Kidney capillary endothelial cell (primary cell): ENCODE measurements at places on chromosomes 1 and 21.

DNA sequence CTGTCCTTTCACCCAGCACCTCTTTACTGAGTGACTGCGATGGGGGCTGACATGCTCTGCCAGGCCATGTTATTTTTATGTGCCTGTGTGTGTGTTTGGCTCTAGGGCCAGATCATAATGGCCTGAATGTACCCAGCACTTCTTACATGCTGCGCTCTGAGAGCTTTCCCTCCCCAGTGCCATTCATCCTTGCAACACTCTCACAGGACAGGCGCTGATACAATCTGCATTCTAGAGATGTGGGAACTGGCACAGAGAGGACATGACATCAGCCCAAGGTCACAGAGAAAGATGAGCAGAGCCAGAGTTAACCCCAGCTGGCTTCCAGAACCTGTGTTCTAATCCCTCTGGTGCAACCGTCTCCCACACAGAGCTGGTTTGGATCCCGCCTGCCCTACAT lies 54.5 kb downstream of the ARHGEF10L start:
- DNase-seq: no peak

DNA sequence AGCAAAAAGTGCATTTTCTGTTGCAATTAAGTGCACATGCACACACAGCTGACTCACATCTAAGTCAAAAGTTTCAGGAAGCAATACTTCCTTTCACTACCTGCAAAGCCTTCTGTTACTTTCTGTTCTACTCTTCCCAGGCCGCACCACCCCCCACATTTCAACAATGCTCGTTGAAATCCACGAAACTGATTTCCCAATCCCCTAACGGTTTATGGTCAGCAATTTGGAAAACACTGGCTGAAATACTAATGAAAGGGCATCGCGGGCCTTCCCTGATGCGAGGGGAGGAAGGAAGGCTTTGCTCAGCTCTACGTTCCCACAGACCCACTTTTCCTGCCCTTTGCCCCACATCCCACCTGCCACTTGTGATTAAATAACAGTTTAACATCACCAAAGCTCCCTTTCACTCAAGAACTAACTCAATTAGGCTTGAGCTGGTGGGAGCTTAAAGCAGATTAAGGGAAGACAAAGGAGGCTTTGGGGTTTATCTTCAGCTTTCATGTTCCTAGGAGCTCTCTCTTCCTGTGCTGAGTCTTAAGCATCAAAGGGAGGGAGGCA lies 243.2 kb upstream of the RAB4A start:
- DNase-seq: peak; percentile 20

- no peak for DNase-seq
Observed at GRCh38 chr1:209456878-209457277, 126.6 kb upstream of the CAMK1G start.

DNA sequence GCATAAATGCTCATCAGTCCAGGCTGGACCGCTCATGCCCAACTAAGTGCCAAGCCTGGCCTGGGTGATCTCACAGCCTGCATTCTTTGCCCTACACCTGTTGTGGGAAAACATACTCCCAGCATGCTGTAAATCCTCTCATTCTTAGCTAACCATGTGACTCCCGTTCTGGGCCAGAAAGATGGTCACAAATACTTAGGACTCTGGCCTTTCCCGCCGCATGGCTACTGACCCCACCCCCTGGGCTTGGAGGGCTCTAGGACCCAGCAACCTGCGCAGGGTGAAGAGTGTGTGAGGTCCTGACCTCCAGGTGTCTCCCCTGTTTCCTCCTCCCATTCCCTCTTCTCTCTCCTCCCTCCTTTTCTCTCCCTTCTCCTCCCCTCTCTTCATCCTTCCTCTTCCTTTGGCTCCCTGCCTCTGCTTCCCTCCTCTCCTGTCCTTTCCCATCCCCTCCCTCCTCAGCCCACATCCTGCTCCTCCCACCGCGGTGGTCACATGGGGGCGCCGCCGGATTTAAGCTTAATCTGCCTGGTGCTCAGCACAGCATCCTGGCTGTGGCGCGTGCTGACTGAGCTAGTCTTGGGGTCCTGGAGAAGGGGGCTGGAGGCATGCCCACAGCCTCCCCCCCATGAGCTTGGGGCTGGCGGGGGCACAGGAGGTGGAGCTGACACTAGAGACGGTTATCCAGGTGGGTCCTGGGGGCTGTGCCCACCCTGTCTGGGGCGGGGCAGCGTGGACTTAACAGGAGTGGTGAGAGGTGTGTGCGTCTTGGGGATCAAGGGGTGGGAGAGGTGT lies at the start of gene CROCC:
CROCC (plus strand) TSS at position 541 of the 795 bp plus-strand sequence; CDS start at position 629, 88 bp downstream.
- no peak for DNase-seq

DNA sequence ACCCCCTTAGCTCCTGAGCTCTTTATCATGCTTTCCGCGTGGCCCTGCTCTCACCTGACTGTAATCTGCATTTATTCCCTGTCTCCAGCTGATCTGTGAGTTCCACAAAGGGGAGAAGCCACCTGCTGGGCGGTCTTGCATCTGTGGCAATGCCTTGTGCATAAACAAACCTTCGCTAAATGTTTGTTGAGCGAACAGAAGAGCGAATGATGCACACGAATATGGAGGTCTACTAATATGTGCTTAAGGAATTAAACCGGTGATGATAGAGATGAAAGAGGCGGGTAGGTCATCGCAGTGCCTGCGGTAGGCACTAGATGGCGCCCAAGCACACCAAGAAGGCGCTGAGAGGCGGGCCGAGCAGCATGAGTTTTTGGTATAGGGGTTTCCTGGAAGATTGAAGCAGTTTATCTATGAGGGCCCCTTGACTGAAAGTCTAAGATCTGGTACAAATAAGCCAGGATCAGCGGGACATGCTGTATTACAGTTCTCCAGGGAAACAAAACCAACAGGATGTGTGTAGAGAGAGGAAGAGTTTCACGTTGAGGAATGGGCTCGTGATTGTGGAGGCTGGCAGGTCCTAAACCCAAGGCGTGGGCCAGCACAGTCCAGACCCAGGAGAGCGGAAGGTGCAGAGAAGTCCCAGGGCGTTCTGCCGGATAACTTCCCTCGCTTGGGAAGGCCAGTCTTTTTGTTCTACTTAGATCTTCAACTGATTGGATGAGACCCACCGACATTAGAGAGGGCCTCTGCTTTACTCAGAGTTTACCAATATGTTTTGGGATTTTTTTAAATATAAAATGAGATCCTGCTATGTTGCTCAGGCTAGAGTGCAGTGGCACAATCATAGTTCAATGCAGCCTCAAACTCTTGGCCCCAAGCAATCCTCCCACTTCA lies 34.7 kb downstream of the TOMM20 start:
- peak; percentile 66 for DNase-seq

DNA sequence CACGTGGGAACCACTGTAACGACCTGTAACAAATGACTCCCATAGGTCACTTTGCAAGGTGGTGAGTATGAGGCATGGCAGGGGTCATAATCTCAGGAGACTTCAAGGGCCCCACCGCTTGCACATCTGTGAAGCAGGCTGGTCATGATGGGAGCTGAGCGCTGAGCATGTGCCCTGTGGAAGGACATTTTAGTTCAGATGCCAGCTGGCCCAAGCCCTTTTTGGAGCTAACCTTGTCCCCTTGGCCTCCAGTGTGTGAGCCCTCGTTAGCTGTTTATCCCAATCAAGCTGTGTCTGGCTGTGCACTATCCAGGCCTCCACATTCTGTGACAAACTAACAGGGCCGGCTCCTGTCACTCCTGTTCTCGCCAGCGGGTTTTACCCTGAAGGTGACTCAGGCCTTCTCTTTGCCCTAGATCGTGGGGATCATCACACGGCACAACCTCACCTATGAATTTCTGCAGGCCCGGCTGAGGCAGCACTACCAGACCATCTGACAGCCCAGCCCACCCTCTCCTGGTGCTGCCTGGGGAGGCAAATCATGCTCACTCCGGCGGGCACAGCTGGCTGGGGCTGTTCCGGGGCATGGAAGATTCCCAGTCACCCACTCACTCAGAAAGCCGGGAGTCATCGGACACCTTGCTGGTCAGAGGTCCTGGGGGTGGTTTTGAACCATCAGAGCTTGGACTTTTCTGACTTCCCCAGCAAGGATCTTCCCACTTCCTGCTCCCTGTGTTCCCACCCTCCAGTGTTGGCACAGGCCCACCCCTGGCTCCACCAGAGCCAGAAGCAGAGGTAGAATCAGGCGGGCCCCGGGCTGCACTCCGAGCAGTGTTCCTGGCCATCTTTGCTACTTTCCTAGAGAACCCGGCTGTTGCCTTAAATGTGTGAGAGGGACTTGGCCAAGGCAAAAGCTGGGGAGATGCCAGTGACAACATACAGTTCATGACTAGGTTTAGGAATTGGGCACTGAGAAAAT lies 7.6 kb downstream of the NPPA start:
- no peak for DNase-seq

DNA sequence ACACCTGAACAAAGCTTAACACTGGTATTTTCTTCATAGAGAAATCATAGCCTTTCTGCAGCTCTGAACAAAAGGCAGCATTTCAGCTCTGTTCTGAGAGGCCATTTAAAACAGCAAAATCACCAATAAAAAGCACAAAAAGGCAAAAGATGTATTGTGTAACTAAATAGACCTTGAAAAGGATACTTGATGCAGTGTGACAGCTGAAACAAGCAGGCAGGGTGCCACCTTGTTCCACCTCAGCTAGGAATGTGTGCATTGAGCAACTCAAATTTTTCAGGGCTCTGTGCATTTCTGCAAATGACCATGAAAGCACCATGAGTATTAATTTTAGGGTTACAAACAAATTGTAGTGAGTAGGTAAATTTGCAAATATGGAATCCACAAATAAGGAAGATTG lies 65.8 kb downstream of the RHOU start:
- no peak for DNase-seq

- no peak for DNase-seq
Observed at GRCh38 chr1:6234502-6235295, 1.1 kb downstream of the ICMT start.

DNA sequence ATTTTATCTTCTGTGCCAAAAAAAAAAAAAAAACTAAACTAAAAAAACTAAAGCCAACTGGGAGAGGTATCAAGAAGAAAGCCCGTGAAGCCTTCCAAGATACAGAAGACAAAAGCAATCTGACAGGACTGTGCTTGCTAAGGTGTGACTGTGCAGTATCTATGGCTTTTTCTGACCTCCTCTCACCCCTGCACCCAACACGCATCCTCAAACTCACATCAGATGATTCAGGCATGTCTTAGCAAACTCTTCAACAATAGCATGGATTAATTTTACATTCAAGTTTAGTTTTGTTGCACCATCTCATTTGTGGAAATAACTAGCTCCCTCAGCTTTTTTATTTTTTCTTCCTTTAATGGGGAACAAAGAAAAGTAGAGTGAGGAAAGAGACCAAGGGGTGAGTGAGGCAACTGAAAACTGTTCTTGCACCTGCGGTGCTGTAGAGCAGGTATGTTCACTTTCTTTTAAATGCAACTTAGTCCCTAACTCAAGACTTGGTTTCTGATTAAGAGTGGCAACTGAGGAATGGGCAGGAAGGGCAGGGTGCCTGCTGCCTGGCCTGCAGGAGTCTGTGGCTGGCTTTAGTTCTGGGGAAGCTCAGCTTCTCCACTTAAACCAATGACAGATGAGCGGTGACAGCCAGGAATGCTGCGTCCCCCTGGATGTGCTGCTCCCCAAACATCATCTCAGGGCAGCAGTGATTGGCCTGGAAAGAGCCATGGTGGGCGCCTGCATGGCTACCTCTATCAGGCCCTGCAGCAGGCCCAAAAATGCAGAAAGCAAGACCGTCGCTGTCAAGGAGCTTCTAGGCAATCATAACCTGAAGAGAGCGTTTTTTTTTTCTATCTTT lies 71.3 kb upstream of the LRRC8B start:
- DNase-seq: no peak

- DNase-seq: no peak
Observed at GRCh38 chr1:47298025-47298699, 15.8 kb downstream of the STIL start.

DNA sequence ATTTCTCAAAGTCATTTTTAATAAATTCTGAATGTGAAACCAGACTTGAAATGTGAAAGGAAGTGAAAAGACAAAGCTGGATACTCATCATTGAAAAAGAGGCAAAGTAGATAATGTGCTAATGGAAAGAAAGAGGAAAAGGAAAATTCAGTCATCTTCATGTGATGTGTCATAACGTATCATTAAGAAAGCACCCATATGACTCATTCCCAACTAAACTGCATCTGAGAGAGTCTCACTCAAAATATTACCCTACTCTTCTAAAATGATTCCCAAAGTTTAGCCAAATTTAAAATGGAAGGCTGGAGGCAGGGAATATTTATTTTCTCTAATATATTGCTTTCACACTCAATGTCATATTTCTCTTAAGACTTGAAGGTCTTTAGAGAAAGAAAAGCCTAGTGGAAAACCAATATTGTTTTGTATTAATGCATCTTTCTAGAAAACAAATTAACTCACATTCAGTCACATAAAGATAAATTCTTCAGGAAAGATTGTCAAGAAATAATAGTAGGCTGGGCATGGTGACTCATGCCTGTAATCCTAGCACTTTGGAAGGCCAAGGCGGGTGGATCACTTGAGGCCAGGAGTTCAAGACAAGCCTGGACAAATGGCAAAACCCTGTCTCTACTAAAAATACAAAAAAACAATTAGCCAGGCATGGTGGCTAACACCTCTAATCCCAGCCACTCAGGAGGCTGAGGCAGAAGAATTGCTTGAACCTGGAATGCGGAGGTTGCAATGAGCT lies 129.9 kb downstream of the SLC30A10 start:
- peak; percentile 16 for DNase-seq

DNA sequence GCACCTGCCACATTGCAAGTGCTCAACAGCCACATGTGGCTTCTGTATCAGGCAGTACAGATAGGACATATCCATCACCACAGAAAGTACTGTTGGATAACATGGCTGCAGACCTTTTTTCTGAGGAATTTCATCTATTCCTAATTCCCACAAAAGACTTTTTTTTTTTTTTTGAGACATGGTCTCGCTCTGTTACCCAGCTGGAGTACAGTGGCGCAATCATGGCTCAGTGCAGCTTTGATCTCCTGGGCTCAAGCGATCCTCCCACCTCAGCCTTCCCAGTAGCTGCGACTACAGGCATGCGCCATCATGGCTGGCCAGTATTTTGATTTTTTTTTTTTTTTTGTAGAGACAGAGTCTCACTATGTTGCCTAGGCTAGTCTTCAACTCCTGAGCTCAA lies 33.3 kb downstream of the YARS1 start:
- DNase-seq: no peak

DNA sequence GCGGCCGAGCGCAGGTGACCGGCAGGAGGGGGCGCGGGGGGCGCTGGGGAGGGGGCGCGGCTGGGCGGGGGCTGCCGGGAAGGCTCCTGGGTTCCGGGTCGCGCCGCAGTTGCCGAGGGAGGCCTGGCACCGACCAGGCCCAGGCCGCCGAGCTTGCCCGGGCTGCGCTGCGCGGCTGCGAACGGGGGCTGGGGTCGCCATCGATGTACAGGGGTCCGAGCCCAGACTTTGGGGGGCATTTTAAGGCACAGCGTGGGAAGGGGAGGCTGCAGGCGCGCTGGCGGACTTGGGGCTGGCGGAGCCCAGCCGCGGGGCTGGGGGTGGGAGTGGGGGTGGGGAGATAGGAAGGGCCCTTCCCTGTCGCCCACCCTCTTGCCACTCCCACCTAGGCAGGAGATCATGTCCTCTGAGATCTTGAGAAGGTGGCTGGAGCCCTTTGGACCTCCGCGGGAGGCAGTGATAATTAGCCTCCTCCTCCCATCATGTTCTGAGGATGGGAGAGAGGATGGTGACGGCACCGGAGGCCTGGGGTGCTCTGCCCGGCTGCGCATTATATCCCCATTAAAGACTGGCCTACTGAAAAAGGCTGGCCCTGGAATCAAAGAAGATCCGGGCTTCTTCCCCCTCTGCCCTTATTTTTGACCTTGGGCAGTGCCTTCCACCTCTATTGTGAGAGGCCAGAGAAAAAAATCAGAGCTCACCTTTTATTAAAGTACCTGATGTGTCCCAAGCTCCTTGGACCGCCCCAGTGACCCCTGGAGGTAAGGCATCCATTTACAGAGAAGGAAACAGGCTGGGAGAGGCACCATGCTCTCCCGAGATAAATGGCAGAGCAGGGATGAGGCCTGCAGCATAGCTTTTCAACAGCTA lies 497 bp downstream of the FBXO44 start:
- no peak for DNase-seq

- no peak for DNase-seq
Observed at GRCh38 chr1:61207416-61207815, 125.1 kb downstream of the NFIA start.
